Activated CD4-positive, CD25-positive, alpha-beta regulatory T cell treated with anti-CD3 and anti-CD28 coated beads, Interleukin-2, amount 50 U/mL, for 72 hours (primary cell): ENCODE measurements at places on chromosomes 7 and 10.

DNA sequence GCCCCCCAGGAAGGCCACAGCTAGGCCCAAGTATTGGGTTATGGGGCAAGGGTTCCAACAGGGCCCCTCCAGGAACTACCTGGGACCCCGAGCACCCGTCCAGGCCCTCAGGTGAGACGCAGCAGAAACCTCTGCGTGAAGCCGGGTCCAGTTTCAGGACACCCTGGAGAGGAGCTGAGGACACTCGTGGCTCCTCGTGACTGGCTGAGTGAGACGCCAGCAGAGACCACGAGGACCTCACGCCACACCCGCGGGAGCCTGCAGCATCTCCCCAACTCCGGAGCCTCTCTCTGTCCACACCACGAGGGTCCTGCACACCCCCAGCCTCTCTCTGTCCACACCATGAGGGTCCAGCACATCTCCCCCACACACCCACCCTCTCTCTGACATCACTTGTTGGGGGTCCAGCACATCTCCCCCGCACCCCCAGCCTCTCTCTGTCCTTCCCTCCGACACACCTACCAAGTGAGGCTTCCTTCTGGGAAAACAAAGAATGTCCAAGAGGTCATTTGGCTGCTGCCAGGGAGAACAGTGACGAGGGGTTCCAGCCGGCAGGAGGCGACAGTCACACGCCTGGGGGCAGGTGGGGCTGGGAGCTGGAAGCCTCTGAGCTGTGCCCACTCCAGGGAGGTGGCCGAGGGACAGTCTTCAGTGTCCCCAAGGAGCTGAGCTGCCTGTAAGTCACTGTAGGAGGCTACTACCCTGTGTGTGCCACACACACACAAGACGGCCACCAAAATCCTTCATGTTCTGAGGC, 46.1 kb upstream of the PPP2R2D start:
- no peak for DNase-seq

DNA sequence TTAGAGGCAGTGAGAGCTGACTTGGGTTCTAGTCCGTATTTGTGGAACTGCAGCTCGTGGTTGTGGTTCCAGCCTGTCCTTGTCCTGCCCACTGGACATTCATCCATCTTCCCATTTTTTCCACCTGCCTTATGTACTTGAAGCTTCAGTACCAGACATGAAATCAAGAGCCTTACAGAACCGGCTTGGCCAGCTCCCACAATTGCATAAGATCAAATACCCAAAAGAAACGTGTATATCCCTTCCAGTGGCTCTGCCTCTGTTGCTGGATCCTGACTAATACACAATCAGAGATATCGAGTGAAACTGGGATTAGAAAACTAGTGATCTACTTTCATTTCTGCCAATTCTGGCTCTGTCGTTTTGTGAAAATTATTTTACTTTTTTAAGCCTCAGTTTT, 23.8 kb upstream of the LIPA start:
- no peak for DNase-seq

GRCh38 chr10:9615189-9615588, 1402.5 kb upstream of the CELF2 start:
- DNase-seq = no peak

DNA sequence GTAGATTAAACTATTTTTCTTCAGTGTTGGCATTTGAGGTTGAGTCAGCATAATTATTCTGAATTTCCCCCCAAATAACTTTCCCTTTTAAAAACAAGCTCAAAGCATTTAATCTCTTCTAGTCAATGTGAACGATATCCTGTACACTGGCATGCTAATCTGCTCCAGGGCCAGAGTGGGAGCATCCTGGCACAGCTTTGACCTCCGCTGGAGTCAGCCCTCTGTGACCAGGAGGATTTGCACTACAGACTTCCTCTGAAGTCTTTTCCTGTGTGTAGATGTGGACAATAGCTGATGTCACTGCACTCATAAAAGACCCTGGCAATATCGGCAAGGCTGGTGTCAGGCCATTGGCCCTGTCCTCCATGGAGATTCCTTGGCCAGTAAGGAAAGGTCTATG, 340.2 kb downstream of the CDC14C start:
- no peak for DNase-seq

DNA sequence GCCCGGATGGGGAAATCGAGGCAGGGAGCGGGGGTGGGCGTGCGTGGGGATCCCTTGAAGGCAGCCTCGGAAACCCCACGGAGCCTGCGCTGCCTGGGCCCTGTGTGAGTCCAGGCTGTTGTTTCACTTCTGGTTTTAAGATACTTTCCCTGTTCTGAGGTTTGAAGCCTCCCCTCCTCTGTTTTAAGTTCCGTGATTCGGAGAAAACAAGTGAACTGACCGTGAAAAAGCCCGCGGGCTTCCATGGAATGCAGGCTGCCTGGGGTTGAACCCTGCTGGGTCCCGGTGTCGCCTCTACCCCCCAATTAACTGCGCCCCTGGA, 401 bp downstream of the LRRC27 start:
- DNase-seq = no peak

GRCh38 chr10:81013771-81014170, 476.1 kb downstream of the SH2D4B start:
- DNase-seq = no peak

- no peak for DNase-seq
Observed at GRCh38 chr7:39075210-39075609, 97.5 kb downstream of the POU6F2 start.

DNA sequence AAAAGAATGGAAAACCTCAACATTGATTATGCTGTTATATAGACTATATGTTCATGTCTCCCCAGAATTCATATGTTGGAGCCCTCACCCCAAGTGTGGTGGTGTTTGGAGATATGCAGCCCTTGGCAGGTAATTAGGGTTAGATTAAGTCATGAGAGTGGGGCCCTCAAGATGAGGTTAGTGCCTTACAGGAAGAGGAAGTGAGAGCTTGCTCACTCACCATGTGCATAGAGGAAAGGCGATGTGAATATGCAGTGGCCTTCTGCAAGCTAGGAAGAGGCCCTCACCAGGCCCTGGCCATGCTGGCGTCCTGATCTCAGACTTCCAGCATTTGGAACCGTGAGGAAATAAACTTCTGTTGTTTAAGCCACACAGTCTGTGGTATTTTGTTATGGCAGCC, 14.8 kb downstream of the ZNF33A start:
- DNase-seq = no peak

GRCh38 chr7:101243646-101244374, 1.1 kb downstream of the FIS1 start:
- DNase-seq = no peak

DNA sequence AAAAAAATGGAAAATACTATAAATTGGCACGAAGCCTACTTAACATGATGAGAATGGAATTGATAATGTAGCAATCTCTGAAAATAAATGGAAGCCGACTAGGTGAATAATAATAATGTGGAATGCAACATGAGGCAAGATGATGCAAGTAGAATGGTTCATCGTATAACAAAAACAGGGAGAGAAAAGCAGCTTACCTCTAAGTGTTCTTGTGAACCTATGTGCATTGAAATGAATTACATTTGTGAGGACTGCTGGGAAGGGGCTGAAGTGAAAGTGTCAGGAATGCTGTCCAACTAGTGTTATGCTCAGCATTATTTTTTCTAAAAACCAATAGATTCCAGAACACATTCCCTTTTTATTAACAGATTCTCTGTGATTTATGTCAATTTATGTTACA, 440.6 kb upstream of the LRRN3 start:
- DNase-seq = no peak

DNA sequence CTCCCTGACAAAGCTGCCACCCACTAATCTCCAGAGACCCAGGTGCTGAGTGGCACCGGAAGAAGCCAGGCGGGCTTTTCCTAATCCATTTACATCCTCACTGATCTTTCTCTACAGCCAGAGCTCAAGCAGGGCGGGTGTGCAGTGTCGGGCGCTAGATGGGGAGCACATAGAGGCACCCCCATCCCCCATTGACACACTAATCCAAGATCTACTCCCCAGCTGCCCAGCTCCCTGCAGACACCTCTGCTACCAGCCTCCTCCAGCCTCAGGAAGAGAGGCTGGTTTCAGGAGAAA, 22.2 kb downstream of the FRMPD2 start:
- no peak for DNase-seq

- DNase-seq = no peak
Observed at GRCh38 chr7:128934361-128935341, 3.1 kb upstream of the IRF5 start.

GRCh38 chr7:131959106-131959812, 402.8 kb upstream of the PODXL start:
- no peak for DNase-seq

- no peak for DNase-seq
Observed at GRCh38 chr10:99730026-99730425, 1.9 kb downstream of the COX15 start.

DNA sequence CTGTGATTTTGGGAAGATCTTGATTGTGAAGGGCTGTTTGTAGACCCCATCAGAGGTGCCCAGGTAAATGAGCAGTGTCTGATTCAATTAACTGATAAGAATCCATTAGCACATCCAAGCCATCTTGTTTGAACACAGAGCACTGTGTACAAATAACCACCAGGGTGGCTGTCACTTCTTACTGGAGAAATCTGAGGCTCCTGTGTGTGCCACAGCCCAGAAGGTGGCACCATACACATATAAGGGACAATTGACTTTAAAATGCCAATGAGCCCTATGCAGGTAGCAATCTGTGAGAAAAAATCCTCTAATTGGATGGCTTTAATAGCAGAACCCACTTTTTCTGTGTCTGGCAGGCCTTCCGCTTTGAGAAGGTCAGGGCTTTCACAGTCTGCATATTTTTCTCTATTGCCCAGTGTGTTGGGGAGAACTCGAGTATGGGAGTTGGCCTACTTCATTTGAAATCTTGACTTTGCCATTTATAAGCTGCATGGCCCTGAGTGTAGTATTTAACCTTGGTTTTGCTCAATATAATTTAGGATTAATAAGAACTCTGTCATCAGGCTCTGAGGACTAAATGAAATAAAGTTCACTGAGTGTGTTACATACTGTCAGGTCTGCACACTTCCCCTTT, 517.4 kb downstream of the CCSER2 start:
- no peak for DNase-seq

- DNase-seq = no peak
Observed at GRCh38 chr7:22252016-22252415, 104.9 kb downstream of the RAPGEF5 start.

GRCh38 chr7:46165276-46165675, 244.2 kb upstream of the IGFBP3 start:
- no peak for DNase-seq

DNA sequence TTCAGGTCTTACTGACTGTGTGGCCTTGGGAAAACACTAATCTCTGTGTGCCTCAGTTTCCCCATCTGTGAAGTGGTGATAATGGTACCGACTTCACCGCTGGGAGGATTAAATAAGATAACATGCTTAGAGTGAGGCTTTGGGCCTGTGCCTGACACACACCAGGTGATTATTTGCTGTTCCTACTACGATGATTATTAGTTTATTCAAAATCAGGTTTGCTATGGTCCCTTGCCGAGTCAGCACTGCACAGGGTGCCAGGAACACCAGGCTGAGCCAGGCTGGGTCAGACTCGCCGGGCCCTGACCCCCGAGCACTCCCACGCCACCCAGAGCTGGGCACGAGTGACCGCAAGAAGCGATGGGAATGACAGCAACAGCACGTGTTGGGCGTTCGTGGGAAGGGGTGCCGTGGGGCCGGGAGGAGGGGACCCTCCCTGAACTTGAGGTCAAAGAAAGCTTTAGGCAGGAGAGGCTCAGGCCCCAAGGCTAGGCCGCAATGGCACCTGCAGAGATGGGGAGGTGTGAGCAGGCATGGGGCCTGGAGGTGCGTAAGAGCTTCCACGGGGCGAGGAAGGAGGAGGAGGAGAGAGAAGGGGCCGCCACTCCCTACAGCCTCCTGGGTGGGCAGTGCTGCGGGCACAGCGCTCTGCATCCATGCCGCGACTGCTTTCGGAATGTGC, 325.4 kb downstream of the DNAJB6 start:
- DNase-seq = no peak

DNA sequence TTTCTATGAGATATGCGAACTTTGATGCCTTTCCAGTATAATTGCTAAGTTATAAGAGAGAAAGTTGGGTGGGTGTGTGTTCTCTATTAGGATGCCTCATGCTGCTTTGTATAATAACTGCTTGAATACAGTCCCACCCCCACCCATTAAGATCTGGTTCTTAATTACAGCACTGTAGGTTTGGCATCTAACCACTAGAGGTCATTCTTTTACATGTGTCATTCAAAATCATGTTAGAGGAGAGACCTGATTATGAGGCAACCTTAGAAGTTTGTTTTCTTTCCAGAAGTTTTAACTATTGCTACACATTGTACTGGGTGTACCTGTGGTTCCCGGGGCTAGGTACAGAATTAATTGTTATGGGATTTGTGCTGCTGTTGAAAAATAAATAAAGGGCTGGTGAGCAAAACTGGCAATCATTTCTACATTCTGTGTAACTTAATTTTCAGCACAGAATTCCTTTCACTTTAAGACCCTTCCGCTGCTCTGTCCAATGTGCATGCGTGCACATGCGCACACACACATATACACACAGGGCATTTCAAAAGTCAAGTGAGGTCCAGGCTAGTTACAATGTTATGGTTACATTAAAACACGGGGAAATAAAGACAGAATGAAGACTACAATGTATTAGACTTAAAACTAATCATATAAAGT, 1156.3 kb downstream of the SORCS3 start:
- DNase-seq = no peak

- no peak for DNase-seq
Observed at GRCh38 chr7:67653856-67654454, 657.3 kb downstream of the TYW1 start.

- DNase-seq = no peak
Observed at GRCh38 chr10:28790146-28790545, 112.8 kb downstream of the BAMBI start.

DNA sequence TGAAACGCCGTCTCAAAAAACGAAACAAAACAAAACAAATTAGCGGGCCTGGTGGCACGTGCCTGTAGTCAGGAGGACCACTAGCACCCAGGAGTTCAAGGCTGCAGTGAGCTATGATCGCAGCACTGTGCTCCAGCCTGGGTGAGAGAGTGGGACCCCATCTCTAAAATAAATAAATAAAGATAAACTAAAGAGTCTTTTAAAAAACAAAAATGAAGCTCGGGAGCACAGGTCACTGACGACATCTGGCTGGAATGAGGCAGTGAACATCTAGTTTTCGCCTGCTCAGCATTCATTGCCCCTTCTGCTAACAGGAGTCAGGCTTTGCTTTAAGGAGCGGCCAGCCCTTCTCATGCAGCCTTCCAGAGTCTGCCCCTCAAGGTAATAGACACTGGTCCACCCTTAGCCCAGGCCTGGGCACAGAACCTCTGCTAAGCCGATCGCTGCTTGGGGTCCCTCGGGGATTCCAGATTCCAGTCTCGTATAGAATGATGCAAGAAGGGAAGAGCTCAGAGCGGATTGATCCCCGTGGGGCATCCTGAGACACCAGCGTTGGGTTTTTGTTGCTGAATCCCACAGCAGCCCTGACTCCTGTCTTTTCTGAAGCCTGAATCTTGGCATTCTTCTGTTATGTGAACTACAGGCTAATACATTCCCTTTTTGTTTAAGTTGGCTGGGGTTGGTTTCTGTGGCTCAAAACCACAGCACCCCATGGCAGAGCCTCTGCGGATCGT, 14.2 kb upstream of the FOXK1 start:
- DNase-seq = no peak
